Activated CD4-positive, alpha-beta T cell treated with anti-CD3 and anti-CD28 coated beads, Interleukin-10, Interleukin-2, amounts not matched to agents 100 ng/mL and 50 ng/mL, durations not matched to agents 16 hours and 8 hours (primary cell): ENCODE measurements at places on chromosomes 13 and 19.

- DNase-seq, result no peak
Observed at GRCh38 chr19:5022066-5022860, 53.4 kb downstream of the KDM4B start.

DNA sequence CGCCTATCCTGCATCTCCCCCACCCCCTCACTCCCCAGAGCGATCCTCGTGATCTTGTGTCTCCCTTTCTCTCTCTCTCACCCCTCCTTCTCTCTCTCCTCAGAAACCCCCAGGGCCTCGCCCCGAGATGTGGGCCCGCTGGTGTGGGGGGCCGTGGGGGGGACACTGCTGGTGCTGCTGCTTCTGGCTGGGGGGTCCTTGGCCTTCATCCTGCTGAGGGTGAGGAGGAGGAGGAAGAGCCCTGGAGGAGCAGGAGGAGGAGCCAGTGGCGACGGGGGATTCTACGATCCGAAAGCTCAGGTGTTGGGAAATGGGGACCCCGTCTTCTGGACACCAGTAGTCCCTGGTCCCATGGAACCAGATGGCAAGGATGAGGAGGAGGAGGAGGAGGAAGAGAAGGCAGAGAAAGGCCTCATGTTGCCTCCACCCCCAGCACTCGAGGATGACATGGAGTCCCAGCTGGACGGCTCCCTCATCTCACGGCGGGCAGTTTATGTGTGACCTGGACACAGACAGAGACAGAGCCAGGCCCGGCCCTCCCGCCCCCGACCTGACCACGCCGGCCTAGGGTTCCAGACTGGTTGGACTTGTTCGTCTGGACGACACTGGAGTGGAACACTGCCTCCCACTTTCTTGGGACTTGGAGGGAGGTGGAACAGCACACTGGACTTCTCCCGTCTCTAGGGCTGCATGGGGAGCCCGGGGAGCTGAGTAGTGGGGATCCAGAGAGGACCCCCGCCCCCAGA lies 12.8 kb upstream of the TOMM40 start:
- no peak for DNase-seq

DNA sequence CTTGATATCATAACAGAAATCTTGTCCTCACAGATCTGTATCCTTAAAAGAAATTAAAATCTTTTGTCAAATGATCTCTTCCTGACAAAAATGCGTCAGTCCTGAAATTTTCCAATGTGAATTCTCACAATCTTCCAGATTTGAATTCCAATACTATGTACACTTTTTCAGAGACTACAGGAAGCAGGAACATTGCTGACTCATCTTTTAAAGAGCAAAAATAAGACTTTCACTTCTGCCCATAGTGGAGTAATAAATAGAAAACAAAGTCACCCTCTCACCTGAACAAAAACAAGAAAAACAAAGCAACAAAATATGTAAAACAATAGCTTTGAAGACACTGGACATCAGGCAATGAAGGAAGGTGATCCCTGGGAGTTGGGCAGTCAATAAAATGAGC lies 167.0 kb upstream of the IPO5 start:
- no peak for DNase-seq

DNA sequence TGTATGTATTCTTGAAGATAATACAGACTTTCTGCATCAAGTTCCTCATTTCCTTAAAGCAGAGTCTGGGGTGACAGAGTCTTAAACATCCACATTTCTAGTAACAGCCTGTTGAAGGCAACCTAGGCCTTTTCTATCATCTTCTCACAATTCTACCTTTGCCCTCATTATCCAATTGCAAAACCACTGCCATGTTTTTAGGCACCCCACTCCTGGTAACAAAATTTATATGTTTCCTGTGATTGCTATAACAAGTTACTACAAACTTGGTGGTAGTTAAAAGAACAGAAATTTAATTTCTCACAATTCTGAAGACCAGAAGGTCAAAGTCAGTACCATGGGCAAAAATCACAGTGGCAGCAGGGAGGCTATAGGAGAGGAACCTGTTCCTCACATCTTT lies 33.1 kb downstream of the TUBA3C start:
- DNase-seq, result no peak

- DNase-seq, result no peak
Observed at GRCh38 chr13:25253702-25254101, 33.6 kb downstream of the MTMR6 start.

DNA sequence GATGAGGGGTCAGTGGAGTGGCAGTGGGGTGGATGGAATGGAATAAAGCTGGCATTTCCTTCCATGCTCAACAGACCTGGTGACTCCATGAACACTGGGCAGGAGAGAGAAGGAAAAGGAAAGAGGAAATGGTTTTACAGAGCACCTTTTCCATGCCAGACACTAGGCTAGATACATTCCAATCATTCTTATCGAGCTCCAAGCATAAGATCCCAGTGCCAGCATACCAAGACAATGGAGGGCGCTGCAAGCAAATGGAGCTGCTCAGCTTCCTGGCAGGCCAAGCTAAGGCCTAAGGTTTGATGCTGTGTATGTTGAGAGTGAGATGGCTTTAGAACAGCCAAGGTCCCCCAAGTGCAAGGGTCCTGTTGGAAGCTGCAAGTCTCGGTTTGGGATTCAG lies 113.2 kb downstream of the HSPH1 start:
- no peak for DNase-seq

GRCh38 chr13:31394506-31394905 lies 194.7 kb downstream of the B3GLCT start:
- DNase-seq, result peak; percentile 26

- peak; percentile 10 for DNase-seq
Observed at GRCh38 chr13:104984296-104984818, 1551.1 kb downstream of the EFNB2 start.

GRCh38 chr19:1232652-1233072 lies 5.1 kb downstream of the CBARP start:
- no peak for DNase-seq

GRCh38 chr19:15279326-15279904 lies 47.2 kb upstream of the EPHX3 start:
- DNase-seq, result no peak

GRCh38 chr19:17488593-17489391 lies 18.5 kb downstream of the SLC27A1 start:
- DNase-seq, result peak; percentile 80

GRCh38 chr19:14181906-14182305 lies 24.1 kb downstream of the ADGRL1 start:
- DNase-seq, result no peak

DNA sequence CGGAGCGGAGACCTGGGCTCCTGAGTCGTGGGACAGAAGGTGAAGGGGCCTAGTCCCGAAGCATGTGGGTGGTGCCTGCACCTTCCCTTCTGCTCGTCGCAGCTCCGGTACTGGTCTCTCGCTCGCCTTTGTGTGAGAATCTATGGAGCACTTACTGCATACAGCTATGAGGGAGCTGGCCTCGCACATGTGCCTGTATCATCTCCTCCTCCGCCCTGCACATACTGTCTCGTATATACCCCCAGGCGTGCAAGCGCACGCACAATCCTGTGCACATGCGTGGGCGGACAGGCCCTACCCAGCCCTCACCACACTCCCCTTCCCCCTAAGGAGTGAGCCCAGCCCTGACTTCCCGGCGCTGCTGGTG lies 8.7 kb downstream of the PIK3R2 start:
- no peak for DNase-seq

DNA sequence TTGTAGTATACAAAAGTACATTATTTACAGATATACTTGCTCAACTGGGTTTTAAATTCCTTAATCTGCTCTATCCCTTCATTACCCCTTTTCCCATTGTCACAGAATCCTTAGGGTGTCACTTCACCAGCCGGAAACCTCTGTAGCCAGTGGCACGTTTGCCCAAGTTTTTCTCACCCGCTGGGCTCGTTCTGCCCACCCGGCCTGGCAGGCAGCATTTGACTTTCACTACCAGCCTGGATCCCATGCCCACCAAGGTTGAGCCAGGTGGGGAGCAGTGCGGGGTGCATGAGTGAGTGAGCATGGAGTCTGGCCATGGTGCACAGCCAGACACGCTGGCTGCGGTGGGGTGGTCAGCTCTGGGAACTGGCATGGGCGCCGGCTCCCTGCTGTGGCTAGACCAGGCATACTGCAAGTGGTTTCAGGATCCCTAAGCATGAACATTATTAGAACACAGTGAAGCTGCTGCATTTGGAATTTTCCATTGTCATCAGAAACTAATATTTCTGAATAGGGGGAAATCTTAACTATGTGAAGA lies 98.3 kb downstream of the NALCN start:
- no peak for DNase-seq

DNA sequence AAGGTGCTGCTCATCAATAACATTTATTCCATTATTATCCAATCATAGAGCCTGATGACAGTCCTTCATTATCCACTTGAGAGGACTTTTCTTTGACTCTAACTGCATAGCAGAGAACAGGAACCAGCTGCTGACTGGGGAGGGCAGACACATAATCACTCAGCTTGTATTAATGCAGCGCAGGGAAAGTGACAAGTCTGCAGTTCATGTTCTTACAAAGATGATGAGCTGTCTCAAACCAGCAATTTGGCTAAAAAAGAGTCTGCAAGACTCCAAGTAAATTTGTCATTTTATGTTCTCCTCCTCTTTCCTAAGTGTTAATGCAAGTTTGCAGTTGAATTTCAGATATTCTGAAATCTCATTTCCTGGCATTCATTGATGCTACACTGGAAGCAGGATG lies 40.0 kb upstream of the CBY2 start:
- no peak for DNase-seq

DNA sequence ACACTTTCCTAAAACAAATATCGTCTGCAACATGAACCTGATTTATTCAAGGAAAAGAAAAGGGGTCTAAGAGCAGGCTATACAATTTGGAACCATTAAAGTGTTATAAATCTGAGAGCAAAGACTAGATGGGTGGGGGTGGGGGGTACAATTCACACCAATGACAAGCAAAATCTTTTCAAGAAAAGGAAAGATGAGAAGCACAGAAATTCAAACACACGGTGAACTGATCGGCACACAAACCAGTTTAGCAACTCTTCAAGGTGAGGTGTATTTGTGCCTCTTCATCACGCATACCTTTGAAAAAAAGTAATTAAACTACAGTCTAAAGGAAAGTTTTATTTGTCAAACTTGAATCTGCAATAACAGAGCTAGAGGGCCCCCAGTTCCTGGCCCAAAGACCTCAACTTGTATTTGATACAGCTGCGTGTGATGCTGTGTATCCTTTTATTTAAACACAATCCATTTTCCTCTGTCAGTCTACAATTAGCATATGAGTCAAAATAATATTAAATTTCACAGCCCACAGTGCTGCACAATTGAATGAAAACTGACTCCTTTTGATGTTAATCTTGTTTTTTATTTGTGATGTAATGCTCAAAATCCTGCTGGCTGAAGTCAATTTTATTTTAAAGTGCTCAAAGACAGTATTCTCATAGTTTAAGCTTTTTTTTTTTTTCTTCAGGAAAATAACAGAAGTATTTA lies 14.2 kb downstream of the EFNB2 start:
- DNase-seq, result no peak

GRCh38 chr19:16377521-16377920 lies 52.9 kb downstream of the KLF2 start:
- no peak for DNase-seq

DNA sequence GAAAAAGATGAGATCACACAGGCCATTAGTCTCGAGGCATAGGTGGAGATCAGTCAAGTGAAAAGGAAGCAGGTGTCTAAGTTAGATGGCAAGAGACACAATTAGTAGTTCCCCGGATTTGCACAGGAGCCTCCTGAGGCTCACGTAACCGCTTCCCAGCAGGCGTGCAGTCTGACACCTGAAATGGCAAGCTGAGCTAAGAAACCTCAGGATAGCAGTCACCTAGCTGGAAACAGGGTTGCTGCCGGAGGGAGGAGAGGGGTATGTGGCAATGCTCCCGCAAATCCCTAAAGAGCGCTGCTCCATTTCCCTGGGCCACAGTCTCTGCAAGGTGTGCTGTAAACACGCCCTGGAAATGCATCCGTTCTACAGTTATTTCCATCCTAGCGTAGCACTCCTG lies 1151.0 kb downstream of the DIAPH3 start:
- DNase-seq, result no peak

- DNase-seq, result peak; percentile 70
Observed at GRCh38 chr13:99086267-99087097, 108.6 kb upstream of the DOCK9 start.

GRCh38 chr13:92362717-92363116 lies 863.9 kb upstream of the GPC6 start:
- DNase-seq, result no peak

- DNase-seq, result no peak
Observed at GRCh38 chr19:48554385-48555091, 2.6 kb downstream of the SULT2B1 start.

DNA sequence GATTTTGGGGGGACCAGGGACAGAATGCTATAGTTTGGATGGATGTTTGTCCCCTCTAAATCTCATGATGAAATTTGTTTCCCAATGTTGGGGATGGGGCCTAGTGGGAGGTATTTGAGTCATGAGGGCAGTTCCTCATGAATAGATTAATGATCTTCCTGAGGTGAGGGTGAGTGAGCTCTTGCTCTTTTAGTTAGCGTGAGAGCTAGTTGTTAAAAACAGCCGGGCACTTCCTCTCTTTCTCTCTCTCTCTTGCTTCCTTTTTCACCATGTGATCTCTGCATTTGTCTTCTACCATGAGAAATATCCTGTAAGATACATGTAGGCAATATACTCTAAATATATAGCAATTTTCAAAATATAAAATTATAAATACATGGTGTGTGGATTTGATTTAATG lies 290.8 kb upstream of the PCDH9 start:
- DNase-seq, result no peak
